PC-3 (cell line): ENCODE measurements at places on chromosomes 7 and 10. TPM values are rescaled to one million over a fixed set of nuclear protein-coding genes. Genes with fewer than 3 reads are reported as not detected.

DNA sequence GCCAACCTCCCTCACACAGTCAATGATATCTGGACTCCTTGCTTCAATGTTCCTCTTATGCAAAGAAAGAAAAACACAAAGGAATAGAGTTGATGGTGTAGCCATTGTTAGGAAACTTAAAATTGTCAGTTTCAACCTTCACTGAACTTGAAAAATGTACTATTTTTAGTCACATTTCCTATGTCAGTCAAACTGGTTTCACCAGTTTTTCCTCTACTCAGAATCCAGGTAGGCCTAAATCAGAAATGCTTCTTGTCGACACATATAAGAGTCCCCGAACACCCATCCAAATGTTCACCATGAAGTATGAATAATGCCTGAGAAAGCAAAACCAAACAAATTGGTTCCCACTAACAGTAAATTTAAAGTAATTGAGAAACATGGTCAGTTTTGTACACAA is 42.4 kb upstream of the ZMYND11 start:
- DNase-seq = peak; percentile 71

GRCh38 chr10:129844216-129844766 is 119.8 kb downstream of the EBF3 start:
- no peak for DNase-seq

GRCh38 chr10:15353471-15354017 is 17.5 kb downstream of the FAM171A1 start:
- DNase-seq = no peak

DNA sequence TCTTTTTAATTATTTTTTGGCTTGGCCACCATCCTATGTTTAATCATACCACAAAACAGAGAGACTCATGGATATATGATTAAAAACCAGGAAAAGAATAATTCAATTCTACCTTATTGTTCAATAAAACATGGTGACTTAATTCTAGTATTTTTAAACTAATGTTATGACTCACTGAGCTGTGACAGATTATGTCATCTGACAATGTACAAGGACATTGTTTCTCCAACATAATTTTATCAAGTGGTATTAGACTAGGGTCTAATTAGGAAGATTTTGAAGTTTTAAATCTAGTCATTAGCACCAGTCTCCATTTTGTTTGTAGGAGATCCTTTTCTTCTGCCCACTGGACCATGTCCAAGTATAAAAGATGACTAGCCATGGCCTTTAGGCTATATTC is 199.3 kb upstream of the MDFIC start:
- DNase-seq = no peak

DNA sequence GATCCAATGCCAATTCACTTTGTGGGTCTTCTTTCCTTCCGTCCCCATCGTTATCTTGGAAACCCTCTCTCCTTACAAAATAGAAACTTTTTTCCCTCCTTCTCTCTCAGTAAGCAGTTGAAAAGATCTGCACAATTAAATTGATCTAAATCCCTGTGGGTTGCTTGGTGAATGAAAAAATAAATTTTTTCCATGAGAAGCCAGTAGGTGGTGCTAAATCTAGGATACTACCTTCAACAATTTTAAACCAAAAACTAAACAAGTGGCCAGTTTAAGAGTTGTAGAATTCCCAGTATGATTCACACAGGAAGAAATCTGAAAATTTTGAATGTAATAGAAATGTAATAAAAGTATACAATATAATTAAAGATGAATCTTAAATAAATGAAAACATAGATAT is 990.3 kb upstream of the ZNF722 start:
- no peak for DNase-seq

GRCh38 chr10:26574783-26575182 is 122.7 kb upstream of the PDSS1 start:
- DNase-seq = no peak

GRCh38 chr7:3643091-3643490 is 342.0 kb downstream of the SDK1 start:
- DNase-seq = no peak

DNA sequence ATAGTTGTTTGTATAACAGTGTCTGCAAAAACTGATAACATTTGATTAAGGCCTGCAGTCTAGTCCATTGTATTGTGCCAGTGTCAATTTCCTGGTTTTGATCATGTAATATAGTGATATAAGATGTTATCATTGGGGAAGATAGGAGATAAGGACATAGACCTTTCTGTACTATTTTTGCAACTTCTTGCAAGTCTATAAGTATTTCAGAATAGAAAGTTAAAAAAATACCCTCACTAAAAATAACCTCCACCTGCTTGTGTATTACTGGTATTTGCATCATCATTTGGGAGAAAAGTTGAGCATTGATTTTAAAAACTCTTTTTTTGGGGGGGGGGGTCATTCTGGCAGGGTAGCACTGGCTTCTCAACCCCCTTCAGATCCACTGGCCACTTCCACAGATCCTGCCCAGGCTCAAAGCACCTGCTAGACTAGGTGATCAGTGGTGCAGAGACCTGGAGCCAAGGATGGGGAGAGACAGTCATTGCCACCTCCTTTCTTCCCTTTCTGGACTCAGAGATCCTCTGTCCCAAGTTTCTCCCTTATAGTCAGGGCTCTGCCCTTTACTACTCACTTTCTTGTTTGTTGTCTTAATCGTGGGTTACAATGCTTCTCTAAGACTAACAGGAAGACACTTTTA is 103.0 kb downstream of the RBM20 start:
- no peak for DNase-seq

GRCh38 chr7:38310591-38311101 is 37.2 kb upstream of the TARP start:
- no peak for DNase-seq

DNA sequence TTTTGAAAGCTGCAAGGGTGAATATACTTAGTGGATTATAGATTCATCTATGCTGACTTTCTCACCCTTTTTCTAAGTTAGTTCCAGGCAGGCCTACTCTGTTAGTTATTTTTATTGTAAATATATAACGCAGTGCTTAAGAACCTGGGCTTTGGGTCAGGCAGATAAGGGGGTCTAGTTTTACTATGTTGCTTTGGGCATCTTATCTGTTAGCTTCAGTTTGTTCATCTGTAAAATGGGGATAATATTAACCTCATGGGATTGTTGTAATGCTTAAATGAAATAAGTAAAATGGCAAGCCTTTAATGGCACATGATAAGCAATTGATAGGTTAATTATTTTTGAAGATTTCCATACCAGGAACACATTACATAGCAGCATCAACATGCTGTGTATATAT is 79.5 kb downstream of the ST7 start:
- DNase-seq = no peak

GRCh38 chr10:94747838-94748237 is 14.6 kb upstream of the CYP2C19 start:
- no peak for DNase-seq

DNA sequence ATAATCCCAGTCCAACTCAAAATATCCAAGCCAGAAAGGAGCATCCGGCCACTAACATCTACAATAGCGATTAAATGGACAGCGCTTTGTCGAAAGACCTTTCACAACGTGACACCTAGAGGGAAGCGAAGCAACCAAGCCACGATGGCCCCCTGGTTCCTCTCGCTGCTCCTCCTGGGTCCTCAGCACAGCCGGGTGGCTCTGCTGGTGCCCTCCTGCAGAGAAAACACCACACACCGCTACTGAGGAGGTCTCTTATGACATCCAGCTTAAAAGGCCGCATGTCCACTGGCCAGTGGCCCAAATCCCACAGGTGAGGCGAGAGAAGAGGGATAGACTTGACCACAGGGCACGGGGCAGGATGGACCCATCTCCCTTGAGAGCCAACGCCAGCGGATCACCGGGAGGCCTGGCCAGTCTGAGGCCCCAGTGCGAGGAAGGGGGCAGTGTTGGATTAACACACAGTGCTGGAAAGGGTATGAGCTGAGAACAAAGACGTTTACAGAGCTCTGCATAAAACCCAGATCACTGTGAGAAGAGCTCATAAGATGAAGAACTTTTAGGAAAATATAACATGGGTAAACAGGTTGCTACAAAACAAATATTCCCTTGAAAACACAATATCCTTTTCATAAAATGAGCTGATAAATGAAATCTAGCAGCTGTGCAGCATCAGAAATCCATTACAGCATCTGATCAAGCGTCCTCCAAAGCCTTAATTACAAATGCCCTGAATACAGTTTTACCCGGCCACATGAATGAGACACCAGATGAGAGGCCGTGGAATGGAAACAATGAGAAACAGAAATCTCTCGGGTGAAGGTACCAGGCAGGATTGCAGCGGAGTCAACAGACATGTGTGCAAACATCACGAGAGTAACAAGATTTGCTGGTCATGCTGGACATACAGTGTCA is 236.7 kb downstream of the DIP2C start:
- no peak for DNase-seq

DNA sequence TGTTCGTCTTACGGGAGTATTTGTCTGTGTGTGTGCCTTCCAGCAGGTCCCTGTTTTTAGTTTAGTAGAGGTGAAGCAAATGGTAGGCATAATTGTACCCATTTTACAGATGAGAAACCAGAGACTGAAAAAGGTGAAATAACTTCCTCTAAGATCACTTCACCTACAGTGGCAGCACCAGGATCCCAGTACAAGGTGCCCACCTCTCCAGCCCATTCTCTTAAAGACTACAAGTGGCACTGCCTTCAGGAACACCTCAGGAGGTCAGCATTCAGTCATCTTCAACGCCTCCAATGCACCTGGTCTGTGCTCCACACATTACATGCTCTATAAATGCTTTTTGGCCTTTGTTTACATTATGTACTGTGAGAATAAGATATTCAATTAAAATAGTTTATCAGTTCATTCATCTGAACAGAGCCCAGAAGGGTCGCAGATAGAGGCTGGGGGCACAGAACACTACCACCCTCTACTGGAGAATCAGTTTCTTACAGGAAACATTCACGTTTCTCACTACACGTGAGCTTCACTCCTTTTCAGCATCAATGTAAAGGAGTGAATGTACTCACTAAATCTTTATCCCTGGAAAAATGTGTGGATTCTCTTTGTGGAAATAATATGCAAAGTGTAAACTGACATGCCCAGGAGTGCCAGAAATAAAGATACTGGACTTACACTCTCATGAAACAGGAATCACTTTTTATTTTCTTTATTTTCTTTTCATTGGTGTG is 45.5 kb upstream of the ABLIM1 start:
- DNase-seq = peak; percentile 53

DNA sequence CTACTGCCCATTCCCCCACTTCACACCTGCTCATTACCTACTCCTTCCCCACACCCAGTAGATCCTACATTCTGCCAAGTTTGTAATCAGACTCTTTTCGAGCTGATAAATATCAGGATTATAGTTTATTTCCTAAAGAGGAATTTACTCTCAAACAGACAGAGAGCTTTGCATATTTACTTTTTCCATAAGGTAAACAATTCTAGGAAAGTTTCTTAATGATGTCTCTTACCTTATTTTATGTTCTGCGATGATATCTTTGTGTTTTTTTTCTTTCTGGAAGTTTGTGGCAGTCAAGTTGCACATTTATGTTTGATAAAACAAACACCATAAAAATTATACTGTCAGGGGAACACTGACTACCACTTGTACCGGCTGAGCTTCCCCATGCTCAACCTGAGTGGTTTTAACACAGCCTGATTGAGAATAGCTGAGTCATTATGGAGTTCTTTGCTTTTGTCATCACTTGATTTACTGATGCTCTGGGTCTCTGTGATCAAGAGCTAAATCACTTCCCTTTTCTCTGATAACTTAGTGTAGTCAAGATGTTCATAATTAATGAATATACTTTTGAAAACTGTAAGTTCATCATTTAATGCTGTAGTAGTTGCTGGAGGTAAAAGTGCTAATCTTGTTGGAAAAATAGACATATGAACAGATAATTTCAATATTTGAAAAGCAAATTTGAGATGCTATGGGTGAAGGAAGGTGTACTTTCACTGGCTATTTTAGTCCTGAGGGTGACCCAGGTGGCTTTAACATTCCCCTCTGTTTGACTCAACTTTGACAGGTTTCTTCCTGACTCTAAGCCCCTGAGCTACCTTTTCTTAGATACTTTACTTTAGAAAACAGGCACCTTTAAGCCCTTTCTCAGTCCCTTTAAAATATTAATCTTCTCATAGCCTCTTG is 1034.5 kb upstream of the LRRTM3 start:
- peak; percentile 90 for DNase-seq

- peak; percentile 54 for DNase-seq
Observed at GRCh38 chr10:64444163-64444562, 923.0 kb downstream of the REEP3 start.

DNA sequence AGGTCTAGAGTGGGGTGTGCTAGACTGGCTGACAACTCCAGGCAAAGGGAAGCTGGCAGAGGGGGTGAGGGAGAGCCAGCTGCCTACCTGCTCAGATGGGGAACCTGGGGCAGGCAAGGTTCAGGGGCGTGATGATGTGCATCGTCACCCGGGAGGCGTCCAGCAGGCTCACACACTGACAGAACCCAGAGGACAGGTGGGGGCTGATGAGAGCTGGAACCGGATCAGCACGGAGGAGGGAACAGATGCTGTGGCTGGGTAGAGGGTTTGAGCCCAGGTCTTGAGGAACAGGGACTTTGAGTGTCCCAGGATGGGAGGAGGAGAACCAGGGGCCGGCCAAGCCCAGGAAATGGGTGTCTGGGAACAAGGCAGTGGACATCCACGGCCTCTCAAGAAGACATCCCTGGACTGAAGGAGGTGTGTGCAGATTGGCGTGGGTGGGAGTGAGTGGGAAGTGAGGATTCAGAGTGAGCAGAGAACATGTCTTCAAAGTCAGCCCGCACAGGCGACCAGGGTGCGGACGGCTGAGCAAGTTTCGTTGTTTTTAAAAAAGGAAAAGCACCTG is 3.9 kb downstream of the RASGEF1A start:
- no peak for DNase-seq

- DNase-seq = no peak
Observed at GRCh38 chr7:122679813-122680212, 19.1 kb downstream of the RNF133 start.

DNA sequence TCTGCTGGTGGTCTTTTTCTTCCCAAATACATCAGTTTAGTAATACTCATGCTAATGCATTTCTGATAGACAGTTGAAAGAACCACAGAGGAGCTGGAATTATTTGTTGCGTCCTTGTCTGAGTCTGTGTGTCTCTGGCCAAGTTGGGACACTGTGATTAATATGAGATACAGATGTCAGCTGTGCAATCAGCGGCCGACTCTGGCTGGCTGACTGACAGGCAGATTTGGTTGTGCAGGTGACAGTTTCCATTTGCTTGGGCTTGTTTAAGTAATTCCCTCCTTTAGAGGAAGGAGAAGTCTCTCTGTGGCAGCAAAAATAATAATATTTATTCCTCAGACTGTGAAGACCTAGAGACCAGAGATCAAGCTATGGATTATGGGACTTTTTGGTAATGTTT is 176.2 kb upstream of the CHRM2 start:
- DNase-seq = no peak

DNA sequence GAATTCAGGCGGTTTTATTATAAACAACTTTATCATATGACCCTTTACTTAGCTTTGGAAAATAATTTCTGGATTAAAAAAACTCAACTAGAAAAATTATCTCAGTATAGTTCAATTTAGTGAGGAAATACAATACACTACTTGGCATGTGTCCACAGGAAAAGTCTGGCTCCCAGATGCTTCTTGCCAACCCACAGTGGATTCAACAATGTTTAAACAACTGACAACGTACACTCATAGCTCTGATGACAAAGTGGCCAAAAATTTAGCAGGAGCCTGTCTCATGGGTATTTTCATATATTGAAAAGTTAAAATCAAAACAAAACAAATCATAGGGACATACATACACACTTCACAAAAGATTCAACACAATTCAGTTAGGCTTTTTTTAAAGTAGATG is 158.8 kb downstream of the SKAP2 start:
- peak; percentile 94 for DNase-seq

Gene ZNF488
- 1.7 and 2.1 TPM in 2 replicates for total RNA-seq

Gene ACADSB
- 2.8 and 3.2 TPM in 2 replicates for total RNA-seq

Gene SDK1
- total RNA-seq = 2.8 and 4.8 TPM in 2 replicates

Gene ANLN
- total RNA-seq = 110 and 111 TPM in 2 replicates

Gene SLC26A5
- 0.29 and 0.86 TPM in 2 replicates for total RNA-seq
